ENCODE measurements at places on chromosomes 7 and 10.

GRCh38 chr7:105188201-105188600 lies 174.2 kb downstream of the KMT2E start:
- DNase-seq: no peak

DNA sequence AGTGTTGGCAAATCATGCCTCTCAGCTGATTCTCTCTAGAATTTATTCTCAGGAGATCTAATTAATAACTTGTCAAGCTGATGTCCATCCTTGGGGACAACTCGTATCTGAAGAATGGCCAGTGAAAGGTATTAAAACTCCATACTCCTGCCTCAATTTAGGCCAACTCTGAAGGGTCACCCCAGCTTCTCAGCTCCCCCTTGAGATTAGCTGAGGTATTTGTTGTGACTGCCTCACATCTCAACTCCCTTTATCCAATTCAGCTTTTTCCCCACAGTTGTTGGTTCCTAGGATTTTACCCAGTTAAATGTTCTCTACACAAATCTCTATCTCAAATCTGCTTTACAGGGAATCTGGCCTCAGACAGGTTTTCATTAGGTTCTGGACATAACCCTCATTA lies 182.4 kb downstream of the MALRD1 start:
- DNase-seq: no peak

DNA sequence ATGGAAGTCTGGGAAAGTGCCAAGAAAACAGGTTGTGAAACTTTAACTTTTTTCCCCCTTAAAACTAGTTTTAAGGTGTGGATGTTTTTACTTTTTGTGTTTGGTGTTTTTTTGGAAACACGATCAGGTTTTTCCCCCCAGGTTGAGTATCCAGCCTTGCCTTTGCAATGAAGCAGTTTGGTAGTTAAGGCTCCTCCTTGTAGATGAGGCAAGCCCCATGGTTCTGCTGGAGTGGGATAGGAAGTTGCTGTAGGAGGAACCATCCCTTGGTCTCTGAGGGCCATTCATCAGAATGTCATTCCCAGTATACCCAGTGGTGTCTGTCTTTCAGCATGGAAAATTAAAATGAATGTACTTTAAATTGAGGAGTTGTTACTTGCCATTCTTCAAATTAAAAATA lies 2.7 kb downstream of the CUL1 start:
- no peak for DNase-seq

DNA sequence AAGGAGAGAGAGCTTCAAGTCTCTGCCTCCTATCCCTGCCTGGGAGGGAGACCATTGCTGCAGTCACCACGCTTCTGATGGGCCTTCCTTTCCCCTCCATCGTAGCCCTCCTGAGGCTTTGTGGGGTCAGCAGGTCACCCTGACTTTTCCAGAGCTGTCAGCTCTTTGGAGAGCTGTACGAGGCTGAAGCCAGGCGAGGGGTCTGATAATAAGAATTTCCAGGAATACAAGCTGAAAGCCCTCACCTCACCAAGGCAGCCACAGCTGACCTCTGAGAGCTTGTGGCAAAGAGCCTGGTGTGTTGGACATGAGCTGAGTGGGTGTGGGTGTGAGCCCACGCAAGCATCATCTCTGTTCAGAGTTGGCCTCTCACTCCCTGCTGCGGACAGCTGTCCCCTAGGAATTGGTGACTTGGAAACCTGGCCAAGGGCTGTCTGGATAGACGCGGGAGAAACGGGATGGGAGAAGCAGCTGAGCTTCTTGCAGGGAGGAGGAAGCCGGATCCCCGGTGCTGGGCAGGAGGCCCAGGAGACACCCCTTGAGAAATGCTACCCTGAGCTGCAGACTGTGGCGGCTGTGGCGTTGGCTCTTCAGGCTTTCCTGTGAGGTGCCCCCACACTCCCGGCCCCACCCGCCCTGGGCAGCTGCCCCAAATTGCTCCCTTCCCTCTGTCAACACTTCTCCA lies 122.1 kb upstream of the BTBD16 start:
- DNase-seq: no peak

GRCh38 chr10:4652111-4653010 lies 173.6 kb upstream of the AKR1E2 start:
- DNase-seq: no peak

DNA sequence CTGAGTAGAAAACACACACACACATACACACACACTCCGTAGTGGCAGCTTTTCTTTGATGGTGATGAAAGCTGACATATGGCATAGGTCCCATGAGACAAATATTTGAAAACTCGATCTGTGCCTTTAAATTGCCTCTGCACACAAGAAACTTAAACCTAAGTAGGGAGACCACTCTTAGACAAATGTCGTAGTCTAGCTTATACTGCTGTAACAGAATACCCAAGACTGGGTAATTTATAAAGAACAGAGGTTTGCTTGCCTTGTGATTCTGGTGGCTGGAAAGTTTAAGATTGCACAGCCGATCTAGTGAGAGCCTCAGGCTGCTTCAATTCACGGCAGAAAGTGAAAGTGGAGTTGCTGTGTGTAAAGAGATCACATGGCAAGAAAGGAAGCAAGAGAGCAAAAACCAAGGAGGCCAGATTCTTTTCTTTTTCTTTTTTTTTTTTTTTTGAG lies 489.4 kb upstream of the SORCS1 start:
- no peak for DNase-seq

- DNase-seq: no peak
Measured at GRCh38 chr7:32519763-32520162, 24.5 kb downstream of the AVL9 start.

DNA sequence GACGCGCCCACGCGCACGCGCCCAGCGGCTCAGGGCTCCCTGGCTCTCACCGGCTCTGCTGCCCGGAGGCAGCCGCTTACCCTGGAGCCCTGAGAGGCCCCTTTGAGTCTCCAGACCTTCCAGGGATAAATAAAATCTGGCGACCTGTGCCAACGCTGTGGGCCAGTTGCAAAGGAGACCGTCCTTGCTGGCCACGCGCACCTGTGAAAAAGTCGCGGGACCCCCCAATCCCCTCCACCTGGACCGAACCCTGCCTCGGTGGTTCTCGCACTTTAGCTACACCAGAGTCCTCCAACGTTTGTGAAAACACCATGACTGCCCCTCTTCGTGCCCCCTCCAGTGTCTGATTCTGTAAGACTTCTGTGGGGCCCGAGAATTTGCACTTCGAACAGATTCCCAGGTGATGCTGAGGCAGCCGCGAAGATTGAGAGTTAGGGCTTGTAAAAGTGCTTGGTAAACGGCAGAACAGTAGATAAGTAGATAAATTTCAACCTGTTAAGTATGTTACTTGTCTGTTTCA lies 102.4 kb upstream of the SVIL start:
- DNase-seq: no peak

GRCh38 chr10:86390337-86391120 lies 23.9 kb upstream of the GRID1 start:
- DNase-seq: peak; percentile 27

GRCh38 chr7:118085000-118085399 lies 99.0 kb upstream of the LSM8 start:
- DNase-seq: no peak

DNA sequence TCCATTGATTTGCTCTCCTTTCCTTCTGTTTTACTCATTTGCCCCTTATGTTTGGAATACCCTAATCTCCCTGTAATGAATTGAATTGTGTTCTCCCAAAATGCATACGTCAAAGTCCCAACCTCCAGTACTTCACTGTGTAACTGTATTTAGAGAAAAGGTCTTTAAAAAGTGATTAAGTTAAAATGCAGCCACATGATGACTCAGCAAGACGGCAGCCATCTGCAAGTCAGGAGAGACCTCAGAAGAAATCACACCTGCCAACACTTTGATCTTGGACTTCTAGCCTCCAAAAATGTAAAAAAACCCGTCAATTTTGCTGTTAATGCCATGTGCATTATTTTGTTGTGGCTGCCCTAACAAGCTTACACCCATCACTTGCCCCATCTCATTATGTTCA lies 85.3 kb upstream of the PCLO start:
- DNase-seq: no peak

DNA sequence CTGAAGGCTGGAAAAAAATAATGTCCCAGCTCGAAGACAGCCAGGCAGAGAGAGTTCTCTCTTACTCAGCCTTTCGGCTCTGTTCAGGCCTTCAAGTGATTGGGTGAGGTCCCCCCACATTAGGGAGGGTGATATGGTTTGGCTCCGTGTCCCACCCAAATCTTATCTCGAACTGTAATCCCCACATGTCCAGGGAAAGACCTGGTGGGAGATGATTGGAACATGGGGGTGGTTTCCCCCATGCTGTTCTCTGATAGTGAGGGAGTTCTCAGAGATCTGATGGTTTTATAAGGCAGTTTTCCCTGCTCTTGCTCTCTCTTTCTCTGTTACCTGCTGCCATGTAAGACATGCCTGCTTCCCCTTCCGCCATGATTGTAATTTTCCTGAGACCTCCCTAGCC lies 36.6 kb upstream of the LEP start:
- DNase-seq: no peak

DNA sequence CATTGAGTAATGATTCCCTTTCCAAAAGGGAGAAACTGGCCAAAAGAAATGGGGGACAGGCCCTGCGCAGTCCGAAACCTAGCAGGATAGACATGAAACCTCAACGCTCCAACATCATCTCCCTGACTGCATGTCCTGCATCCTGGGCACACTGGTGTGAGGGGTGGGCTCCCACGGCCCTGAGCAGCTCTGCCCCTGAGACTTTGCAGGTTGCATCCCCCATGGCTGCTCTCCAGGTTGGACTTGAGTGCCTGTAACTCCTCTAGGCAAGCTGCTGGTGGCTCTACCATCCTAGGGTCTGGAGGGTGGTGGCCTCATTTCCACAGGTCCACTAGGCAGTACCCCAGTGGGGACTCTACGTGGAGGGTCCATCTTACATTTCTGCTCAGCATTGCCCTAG lies 16.3 kb upstream of the CRYGN start:
- no peak for DNase-seq

- no peak for DNase-seq
Measured at GRCh38 chr10:3532644-3533043, 252.4 kb downstream of the KLF6 start.

GRCh38 chr10:112855134-112855533 lies 94.9 kb upstream of the TCF7L2 start:
- DNase-seq: no peak

DNA sequence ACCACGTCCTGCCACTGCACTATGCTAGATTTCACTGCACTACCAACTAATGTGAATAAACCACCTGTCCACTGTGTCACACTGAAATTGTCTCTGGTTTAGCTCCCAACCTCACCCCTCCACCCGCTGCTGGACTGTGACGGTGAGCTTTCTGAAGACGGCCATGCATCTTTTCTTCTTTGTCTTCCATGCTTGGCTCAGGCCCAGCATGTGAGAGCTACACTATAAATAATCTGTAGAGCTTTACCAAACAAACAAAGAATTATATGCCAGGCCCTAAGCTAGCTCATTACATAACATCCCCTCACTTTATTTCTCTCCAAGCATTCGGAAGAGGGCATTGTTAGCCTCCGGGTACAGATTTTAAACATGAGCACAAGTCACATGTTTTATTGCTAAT lies 633.2 kb downstream of the TNS3 start:
- no peak for DNase-seq

DNA sequence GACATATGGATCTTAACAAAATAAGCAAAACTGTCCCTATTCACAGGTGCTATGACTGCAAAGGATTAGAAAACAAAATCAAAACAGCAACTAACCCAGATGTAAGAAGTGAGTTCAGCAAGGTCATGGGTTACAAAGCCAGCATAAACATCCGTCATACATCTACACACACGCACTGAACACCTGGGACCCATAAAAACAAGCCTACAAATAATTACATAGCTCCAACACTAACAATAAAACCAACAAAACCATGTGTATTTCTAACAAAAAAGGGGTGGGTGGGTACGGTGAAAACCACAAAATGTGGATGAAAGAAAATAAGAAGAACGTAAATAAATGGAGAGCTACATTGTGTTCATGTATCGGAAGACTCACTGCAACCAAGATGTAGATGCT lies 256.8 kb downstream of the ELFN1 start:
- no peak for DNase-seq

DNA sequence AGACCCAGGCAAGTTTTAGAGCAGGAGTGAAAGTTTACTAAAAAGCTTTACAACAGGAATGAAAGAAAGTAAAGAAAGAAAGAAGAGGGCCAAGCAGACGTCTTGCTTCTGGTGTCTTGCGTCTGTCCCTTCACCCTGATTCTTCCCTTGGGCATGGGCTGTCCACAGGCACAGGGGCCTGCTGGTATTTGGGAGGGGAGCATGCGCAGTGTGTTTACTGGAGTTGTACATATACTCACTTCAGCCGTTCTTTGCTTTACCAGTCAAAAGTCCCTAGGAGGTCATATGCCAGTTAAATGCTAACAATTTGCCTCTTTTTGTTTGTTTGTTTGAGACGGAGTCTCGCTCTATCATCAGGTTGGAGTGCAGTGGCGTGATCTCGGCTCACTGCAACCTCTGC lies 875.9 kb downstream of the REEP3 start:
- DNase-seq: no peak

GRCh38 chr10:101485681-101486554 lies 102.1 kb downstream of the POLL start:
- DNase-seq: peak; percentile 44

DNA sequence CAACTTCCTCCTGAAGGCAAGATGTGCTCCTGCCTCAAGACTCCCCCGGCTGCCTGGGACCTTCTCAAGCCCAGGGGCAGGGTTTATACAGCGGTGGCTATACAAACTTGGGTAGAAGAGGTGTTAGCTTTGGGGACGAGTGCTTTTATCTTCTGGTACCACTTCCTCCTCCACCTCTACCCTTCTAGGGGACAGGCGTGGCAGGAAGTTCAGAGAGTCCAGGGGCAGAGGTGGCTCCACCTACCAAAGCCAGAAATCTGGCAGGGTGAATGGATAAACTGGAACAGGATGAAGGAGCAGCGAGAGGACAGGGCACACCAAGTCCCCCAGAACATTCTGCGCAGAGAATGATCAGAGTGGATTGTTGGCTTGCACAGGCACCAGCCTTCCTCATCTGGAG lies 24.0 kb upstream of the TM9SF3 start:
- no peak for DNase-seq

DNA sequence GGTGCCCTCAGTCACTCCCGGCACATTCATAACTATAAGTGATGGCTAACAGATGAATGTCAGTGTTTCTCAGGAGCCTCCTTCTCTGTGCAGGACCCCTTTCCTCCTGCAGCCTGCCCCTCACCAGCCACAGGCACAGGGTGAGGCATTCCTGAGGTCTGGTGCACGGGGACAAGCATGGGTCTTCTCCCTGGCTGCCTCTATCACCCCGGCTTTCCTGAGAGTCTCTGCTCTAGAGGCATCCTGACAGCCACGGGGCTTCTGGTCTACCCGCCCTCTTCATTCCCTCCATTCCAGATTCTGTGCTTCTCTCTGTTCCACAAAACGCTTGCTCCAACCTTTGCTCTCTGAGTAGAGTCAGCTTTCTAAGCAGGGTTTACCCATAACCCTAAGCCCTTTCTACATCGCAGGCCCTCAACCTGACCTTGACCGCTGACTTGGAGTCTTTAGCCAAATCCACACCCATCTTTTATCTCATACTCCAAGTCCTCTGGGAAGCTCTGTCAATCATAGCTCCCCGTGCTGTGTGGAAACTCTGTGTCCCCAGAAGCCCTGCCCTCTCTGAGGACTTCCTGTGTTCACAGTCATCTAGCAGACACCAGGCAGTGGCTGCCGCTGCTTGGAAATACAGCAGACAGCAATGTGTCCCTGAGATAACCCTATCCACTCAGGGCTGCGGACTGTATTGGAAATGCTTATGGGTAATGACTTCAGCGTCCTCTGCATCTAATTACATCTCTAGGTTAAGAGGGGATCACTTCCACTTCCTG lies 159.0 kb downstream of the SFMBT2 start:
- no peak for DNase-seq

GRCh38 chr10:102400598-102401341 lies 5.3 kb downstream of the NFKB2 start:
- DNase-seq: no peak
